ENCODE measurements at places on chromosomes 7 and 10.

DNA sequence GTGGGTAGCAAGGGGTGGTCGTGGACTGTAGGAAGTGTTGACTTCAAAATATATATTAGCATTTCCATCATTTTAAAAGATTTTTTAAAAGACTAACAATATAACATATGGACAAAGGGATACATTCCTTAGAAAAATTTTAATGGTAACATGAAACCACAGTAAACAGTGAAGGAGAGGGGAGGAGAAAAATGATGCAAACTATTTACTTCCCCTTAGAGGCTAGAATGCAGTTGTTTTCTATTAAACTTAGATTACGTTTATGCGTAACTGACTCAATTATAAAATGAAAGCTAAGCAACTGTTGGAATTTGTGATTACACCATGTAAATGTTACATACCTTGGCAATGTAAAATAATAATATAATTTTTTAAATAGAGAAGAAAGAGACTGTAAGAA, 41.3 kb downstream of the CALD1 start:
- no peak for DNase-seq

DNA sequence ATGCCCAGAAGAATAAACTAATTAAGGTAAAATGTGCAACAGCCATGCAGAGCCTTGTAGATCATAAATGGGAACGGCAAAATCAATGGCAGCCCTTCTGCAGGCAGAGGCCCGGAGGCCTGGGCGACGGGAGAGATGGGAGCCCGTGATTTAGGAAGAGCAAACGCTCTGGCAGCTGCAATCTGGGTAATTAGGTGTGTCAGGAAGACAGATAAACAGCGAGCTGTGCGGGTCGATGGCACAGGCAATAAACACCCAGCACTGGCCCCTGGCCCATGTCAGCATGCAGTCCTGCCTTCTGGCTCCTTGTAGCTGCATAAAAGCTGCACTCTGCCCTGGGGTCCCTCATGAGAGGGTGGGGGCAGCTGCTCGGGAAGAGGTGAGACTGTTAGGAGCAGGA, 78.0 kb downstream of the GOLGA7B start:
- DNase-seq, result no peak

GRCh38 chr7:159177284-159177953, 32.8 kb upstream of the VIPR2 start:
- DNase-seq, result no peak

GRCh38 chr7:153454306-153454705, 597.9 kb upstream of the DPP6 start:
- no peak for DNase-seq

Measured in NCI-H2029 treated with DMSO at 0.1 percent for 48 hours (cell line).